ENCODE measurements at places on chromosomes 1 and 21. TPM values are rescaled to one million over a fixed set of nuclear protein-coding genes. Genes with fewer than 3 reads are reported as not detected.

The OVAAL gene
- total RNA-seq = 4.1 TPM

The CFHR4 gene
- total RNA-seq = not detected

The COL6A1 gene
- 866 TPM for total RNA-seq

The USP33 gene
- total RNA-seq = 42.9 TPM

The IVL gene
- total RNA-seq = not detected

GRCh38 chr1:152699746-152700145 lies 1.6 kb downstream of the LCE2A start:
- no peak for DNase-seq

- no peak for DNase-seq
Measured at GRCh38 chr1:246483569-246483933, 23.5 kb downstream of the SMYD3 start.

- no peak for DNase-seq
Measured at GRCh38 chr1:31127266-31127665, 61.7 kb upstream of the PUM1 start.

DNA sequence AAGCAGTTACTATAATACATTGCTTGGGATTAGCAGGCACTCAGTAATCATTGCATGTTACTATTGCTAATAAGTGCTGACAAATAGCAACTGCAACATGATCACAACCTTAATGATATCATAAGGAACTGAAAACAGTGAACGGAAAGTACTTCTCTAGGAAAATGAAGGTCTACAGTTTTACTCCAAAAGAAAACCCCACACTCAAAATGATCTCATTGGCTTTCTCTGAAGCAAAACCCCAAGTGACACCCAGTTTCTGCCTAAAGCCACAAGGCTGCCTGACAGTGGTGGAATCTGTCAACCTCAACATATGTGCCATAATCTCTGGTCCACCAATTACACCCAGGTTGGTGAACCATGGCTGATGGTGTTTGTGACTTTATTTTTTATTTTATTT lies 137.6 kb downstream of the PTGER3 start:
- DNase-seq = no peak

DNA sequence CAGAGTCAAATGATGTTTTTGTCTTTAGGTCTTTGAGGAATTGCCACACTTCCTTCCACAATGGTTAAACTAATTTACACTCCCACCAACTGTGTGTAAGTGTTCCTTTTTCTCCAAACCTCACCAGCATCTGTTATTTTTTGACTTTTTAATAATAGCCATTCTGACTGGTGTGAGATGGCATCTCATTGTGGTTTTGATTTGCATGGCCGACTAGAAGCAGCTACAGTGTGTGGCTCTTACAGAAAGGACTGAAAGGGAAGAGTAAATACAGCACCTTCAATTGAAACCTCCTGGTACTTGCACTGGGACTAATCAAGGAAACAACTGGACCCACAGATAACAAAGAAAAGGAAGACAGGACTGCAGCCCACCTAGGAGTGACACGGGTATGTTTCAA lies 668.0 kb upstream of the RGS18 start:
- no peak for DNase-seq

DNA sequence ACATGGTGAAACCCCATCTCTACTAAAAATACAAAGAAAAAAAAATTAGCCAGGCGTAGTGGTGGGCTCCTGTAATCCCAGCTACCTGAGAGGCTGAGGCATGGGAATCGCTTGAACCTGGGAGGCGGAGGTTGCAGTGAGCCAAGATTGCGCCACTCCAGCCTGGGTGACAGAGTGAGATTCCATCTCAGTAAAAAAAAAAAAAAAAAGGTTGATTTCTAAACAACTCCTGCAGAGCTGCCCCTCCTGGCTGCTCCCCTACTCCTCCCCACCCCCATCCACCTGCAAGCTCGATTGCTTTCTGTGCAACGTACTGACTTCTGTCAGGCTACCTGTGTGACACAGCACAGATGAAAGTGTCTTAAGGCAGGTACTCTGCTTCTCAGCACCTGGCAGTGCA lies 13.3 kb downstream of the ETV3L start:
- DNase-seq = no peak
